ENCODE measurements at places on chromosomes 6 and 20.

DNA sequence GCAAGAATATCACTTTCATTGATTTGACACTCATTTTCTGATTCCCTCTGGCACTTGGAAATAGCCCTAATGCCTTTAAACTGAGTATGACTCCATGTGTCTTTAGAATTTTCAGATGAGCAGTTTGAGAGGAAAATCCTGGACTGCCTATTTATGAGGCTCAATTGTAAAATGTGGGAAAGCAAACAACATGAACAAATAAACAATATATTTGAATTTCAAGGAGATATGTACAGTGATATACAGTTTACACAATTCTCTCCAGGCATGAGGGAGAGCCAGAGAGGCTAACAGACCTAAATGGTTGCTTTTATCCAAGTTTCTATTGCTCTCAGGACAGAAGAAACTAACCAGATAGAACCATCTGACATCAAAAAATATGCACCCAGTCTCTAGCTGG, 748.2 kb upstream of the NRSN1 start:
- no peak for DNase-seq

GRCh38 chr6:6723361-6723760, 134.8 kb downstream of the LY86 start:
- DNase-seq: no peak

DNA sequence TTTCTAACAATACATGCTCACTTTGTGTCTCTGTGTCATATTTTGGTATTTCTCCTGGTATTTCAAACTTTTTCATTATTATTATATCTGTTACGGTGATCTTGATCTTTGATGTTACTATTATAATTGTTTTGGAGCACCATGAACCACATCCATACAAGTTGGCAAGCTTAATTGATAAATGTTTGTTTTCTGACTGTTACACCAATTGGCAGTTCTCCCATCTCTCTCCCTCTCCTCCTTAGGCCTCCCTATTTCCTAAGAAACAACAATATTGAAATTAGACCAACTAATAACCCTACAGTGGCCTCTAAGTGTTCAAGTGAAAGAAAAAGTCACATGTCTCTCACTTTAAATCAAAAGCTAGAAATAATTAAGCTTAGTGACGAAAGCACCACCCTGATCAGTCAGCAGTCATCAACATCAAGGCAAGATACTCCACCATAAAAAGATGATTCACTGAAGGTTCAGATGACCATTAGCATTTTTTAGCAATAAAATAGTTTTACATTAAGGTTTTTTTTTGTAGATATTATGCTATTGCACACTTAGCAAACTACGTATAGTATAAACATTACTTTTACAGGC, 61.5 kb downstream of the IBTK start:
- no peak for DNase-seq

DNA sequence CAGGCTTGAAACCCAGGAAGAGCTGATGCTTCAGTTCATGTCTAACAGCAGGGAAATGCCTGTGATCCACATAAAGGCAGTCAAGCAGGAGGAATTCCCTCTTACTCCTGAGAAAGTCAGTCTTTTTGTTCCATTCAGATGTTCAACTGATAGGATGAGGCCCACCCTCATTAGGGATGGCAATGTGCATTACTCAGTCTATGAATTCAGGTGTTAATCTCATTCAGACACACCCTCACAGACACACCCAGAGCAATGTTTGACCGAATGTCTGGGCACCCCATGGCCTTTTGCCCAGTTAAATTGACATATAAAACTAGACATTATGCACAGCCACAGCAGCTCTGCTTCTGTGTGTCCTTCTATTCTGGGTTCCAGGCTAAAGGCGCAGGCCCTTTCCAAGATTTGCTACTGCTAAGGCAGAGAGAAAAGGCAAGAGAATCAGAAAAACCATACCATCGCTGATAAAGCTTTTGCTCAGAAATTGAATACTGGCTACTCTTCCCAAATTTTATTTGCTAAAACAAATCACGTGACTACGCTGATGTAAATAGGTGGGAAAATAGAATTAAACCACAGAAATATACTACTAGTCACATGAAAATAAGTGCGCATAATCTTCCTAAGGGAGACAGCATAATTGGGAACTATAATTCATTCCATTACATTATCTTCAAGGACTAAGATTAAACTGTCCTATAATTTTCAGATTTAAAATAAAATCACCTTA, 625.0 kb upstream of the MAN1A1 start:
- no peak for DNase-seq

DNA sequence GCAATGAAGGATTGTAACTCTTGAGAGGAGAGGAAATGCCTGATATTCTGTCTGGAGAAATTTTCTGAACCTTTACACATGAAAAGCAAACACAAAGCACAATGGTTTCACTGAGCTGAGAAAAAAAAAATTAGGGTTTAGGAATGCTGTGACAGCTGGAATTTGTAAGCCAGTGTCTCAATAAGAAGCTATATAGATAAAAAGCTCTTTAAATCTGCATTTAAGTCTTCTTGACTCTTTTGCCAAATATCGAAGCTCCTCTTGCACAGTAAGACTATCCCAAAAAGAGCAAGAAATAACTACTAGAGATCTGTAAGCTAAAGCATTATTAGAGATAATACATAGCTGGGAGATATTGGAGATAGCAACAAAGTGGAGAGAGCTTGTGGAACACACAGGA, 1334.0 kb upstream of the CITED2 start:
- DNase-seq: no peak

All from activated CD4-positive, alpha-beta T cell treated with anti-CD3 and anti-CD28 coated beads, Interleukin-2, Interleukin-6, amounts not matched to agents 100 ng/mL and 50 ng/mL, durations not matched to agents 16 hours and 8 hours (primary cell).